Left lung (tissue), 14 donors: ENCODE measurements at places on chromosomes 5 and 9.

- no peak for DNase-seq
Observed at GRCh38 chr5:140153905-140154304, 21.1 kb upstream of the CYSTM1 start.

DNA sequence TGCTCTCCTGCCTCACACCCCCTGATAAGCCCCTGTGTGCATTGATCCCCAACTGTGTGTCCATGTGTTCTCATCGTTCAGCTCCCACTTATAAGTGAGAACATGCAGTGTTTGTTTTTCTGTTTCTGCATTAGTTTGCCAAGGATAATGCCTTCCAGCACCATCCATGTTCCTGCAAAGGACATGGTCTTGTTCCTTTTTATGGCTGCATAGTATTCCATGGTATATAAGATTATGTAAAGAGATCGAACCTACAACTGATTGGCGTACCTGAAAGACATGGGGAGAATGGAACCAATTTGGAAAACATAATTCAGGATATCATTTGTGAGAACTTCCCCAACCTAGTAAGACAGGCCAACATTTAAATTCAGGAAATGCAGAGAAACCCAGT lies 32.4 kb downstream of the ANKRD33B start:
- no peak for DNase-seq

DNA sequence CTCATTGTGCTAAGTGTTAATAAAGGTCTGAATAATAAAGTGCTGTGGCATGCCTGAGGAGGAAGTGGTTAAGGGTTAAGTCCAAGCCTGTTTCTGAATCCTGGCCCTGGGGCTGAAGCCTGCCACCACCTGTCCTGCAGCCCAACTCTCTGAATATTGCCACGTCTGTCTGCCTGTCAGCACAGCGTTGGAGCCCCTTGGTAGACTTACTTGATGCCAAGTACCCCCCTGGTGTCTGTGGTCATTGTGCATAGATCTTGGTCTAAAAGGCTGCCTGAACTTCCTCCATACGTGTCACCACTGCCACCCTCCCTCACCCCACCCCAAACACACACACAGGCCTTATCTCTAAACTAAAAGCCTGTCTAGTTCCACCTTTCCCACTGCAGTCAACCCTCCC lies 35.4 kb upstream of the SLC2A8 start:
- no peak for DNase-seq

DNA sequence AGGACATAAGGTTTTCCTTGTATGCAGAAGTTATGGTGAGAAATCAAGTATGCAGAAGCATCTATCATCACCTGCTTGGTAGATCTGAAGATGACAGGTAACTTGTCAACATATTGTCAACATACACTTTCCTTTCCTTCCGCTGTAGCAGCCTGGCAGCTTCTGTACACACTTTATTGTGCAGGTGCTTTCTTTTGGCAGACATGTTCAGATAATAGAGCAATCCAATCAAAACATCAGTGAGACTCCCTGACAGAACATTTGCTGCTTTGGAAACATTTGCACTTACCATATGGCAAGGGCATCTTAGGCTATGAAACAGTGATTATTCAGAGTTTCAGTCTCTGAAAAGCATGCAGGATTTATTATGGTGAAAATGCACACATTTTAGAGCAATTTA lies 161.1 kb upstream of the CDH12 start:
- DNase-seq, result no peak

DNA sequence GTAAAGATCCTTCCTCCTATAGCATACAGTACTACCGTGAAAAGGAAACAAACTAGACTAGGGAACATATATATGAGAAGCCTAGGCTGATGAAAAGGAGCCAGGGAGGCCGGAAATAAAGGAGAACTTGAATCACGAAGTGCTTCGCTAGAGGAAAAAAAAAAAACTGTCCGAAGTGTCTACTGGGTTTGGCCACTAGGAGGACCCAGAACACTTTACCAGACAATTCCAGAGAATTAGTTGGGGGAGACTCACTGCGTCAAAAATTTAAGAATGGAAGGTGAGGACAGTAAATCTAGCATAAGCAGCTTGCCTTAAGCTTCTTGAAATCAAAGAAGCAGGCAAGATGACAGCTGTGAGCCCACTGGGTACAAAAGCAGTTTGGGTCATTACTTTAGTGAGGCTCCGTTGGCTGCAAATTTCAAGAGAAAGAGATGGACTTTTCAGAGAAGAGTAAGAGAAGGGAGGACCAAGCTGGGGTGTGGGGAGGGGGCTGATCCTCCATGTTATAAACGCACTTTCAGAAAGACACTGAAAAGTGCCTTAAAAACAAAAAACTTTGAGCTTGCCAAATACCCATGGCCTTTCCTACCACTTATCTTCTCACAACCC lies 47.4 kb downstream of the P4HA2 start:
- peak; percentile 58 for DNase-seq

DNA sequence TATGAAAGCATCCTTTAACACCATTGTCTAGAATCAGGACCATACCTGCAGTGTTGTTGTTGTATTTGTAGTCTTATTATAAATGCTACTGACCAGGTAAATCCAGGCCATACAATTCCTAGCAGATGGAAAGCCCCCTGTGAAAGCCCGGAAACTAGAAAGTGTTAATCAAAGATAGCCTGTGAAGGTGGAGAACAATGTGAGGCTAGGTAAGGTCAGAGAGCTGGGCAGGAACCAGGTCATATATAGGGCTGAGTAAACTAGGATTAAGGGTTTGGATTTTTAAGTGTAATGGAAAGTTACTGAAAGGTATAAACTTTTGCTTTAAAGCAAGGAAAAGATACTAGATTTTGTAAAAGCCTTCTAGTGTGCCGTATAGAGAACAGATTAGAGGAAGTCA lies 6.7 kb downstream of the LRRC70 start:
- DNase-seq, result no peak

DNA sequence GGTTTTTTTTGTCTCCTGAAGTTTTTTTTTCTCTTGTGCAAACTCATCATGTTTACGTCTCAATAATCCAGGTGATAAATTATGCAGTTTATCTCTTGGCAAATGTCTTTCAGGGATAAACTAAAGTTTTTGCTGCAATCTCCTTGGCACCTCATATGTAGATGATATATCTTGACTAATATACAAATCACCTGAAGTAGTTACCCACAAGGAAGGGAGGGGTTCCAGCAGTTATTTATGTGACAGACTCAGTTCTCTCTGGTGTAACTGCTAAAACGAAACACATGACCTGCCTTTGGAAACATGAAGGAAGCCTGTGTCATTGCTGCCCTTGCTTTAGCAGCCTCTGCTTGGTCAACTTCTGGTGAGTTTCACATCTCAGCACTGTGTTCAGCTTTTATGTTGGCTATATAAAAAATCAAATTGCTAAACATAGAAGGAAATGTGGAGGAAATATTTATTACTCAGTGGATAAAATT lies 39.3 kb upstream of the KIAA1958 start:
- no peak for DNase-seq

DNA sequence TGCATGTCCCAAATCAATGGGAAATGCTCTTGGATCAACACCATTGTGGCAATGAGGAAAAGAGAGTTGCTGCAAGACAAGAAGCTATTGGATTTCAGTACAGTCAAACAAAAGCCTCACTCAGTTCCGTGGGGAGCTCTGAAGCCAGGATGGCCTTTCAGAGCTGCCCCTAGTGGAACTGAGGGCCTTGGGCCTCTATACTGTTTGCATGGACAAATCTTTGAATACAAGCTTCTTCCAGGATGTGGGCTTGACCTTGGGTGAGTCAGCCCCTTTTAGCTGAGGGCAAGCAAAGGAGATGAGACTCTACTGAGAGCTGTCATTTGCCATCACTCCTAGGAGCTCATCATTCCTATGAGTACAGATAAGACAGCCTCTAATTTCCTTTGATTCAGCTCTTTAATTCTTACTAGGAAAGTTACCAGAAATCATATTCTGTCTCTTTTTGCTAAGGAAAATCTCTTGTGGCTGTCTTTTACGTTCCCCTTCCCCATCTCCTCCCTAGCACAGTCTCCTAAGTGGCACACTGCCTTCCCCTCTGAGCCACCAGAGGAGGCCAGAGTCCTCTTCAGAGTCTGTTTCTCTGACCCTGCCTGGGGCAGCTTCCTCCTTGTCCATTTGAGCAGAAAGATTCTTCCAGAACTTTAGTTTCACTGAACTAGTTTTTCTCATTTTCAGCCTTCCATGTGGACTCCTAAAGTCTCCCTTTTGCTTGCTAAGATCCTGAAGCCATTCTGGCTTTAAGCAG lies 168.8 kb upstream of the POC5 start:
- no peak for DNase-seq

DNA sequence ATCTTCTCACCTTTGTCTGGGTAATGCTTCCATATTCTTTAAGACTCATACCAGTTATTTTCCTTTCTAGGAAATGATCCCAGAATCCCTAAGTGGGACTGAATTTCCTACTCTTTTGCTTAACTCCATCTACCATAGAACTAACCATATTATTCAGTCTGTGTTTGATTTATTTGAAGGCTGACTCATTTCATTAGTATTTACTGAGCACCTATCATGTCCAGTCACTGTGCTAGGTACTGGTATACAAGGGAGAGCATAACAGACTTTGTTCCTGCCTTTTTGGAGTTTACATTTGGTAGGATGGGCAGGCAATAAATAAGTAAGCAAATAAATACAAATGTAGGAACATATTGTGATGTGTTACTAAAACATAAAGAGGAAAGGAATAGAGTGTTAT lies 4.3 kb downstream of the NPR2 start:
- DNase-seq, result no peak

DNA sequence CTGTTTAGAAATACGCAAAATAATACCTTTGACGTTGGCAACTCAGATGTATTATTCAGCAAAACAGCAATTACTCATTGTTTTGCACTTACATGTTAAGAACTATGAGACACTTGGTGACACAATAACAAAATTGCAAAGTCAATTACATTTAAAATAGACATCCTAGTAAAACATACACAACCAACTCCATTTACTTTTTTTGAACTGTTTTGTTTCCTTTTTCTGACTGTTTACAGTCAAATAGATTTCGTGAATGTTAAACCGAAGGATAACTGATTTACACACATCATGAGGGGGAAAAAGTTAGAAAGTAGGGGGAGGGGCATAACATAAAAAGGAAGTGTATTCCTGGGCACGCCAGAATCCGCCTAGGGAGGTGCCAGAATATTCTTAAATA lies 220.1 kb downstream of the MEF2C start:
- DNase-seq, result no peak

- no peak for DNase-seq
Observed at GRCh38 chr5:103358305-103358995, 99.9 kb downstream of the MACIR start.

DNA sequence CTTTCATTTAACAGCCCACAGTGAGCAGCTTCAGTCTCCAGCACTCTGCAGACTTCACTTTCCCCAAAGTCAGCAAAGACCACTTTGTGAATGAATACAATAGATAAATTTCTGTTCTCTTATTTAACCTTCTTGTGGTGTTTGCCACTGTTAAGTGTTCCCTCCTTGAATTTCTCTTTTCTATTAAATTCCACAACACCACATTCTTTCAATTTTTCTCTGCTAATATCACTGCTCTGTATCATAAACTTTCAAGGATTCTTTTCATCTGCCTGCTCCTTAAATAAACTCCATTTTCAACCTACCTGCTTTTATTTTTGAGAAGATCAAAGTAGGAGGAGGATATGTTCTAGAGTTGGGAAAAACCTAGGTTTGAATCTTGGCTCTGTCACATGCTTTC lies 739.5 kb upstream of the GRAMD2B start:
- DNase-seq, result no peak
